ENCODE measurements at places on chromosomes 7 and 10.

GRCh38 chr10:118937226-118937625 is 92.3 kb upstream of the NANOS1 start:
- DNase-seq, result no peak

DNA sequence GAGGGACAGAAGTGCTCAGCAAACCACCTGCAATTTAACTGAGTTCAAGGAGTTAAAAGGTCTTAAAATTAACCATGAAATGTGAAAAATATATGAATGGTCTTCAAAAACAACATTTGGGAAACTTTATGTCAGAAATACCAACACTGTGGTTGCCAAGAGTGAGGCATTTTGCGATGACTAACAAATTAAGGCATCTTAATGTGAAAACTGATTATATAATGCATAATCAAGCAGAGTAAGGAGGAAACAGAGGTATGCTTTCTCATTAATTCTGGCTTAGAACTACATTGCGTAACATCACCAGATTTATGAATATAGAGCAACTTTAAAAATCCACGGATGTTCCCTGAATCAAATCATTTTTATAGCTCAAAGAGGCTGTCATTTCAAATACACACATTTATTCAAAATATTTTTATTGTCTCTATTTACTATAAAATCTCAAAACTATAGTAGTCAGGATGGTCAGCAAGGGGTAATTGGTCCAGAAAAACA is 335.5 kb downstream of the LRRTM3 start:
- DNase-seq, result peak; percentile 12

DNA sequence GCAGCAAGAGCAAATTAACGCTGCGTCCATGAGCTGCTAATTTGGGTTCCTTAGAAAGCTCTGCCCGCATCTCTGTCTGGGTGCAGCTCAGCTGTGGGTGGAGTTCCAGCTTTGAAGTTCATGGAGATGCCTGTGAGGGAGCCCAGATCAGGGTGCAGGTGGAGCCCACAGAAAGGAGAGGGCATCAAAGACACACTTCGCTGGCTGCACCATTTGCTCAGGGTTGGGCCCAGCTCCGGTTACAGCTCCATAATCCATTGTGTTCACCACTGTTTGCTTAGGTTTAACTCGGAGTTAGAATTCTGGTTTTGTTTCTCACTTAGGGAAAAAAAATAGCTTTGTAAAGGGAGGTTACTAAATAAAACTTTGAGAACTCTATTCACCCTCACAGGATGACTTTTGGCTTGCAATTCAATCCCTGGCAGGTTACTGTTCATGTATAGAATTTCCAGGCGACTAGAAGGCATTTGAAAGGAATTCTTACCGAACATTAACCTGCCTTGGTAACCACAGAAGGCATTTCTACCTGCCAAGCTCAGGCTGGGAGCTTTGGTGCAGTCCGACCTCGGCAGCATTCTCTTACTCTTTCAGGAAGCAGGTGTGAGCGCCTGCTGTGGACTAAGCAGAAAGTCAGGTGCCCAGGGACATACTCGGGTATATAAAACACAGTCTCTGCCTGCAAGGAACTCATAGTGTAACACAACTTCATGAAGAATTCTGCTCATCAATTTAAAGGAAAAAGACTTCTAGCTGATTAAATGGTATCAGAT is 179.5 kb upstream of the RNF32 start:
- DNase-seq, result no peak

GRCh38 chr7:27453702-27454405 is 208.8 kb downstream of the HIBADH start:
- no peak for DNase-seq

DNA sequence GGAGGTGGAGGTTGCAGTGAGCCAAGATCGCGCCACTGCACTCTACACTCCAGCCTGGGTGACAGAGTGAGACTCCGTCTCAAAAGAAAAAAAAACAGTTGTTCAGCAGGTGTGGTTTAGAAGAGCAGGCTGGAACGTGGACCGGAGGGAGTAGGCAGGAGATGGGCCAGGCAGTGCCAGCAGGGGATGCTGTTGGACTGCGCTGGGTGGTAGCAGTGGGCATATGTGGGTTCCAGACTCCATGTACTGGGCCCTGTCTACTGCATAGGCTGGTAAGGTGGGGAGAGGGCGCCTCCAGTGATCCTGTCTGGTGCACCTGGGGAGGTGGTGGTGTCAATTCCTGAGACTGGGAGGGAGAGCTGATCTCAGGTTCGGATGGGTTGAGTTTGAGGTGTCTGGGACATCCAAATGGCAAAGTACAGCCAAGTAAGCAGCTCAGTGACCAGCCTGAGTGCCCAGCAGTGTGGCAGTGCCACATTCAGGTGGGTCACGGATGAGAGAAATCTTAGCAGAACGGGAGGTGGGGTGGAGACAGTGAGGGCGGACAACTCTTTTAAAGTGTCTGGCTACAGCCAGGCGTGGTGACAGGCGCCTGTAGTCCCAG is 25.9 kb downstream of the SFXN4 start:
- DNase-seq, result no peak

- DNase-seq, result no peak
Measured at GRCh38 chr10:29908962-29909361, 150.4 kb downstream of the JCAD start.

DNA sequence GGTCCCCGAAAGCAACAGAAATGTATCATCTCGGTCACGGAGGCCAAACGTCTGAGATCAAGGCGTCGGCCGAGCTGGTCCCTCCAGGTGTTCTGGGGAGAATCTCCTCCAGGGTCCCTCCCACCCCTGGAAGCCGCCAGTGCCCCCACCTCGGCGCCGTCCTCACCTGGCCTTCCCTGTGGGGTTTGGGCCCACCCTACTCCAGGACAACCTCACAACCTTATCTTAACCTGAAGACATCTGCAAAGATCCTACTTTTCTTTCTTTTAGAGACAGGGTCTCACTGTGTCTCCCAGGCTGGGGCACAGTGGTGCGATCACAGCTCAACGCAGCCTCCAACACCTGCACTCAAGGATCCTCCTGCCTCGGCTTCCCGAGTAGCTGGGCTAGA is 33.4 kb downstream of the ADAP1 start:
- DNase-seq, result no peak

DNA sequence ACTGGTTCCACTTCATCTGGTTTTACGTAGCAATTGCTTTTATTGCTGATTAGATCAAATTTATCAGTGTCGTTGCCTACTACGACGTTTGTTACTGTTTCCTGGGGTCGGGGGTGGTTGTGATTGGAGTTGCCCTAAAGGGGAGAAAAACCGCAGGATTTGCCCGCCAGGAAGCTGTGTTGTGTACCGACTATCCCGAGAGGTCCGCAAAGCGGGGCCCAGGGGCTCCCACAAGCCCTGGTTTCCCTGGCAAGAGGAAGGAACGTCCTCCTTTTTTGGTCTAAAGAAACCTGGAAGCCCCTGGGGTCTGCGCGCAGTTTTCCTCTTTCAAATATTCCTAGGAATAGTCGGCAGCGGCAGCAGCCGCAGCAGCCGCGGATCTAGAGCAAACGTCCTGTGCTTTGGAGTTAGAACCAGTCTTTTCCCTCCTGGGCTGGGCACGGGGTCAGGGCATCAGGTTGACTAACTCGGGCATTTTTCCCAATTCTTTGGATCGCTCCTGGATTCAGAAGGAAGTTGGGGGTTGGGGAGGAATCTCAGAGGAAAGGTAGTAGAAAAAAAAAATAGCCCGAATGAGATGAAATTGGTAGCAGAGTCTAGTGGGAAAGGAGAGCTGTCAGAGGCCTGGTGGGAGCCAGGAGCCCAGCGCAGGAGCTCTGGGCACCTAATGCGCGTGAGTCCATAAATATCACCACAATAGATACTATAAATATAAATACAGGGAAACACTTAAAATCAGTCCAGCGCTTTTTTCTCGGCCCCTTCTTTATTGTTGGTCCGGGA is 4.6 kb downstream of the VAX1 start:
- no peak for DNase-seq

DNA sequence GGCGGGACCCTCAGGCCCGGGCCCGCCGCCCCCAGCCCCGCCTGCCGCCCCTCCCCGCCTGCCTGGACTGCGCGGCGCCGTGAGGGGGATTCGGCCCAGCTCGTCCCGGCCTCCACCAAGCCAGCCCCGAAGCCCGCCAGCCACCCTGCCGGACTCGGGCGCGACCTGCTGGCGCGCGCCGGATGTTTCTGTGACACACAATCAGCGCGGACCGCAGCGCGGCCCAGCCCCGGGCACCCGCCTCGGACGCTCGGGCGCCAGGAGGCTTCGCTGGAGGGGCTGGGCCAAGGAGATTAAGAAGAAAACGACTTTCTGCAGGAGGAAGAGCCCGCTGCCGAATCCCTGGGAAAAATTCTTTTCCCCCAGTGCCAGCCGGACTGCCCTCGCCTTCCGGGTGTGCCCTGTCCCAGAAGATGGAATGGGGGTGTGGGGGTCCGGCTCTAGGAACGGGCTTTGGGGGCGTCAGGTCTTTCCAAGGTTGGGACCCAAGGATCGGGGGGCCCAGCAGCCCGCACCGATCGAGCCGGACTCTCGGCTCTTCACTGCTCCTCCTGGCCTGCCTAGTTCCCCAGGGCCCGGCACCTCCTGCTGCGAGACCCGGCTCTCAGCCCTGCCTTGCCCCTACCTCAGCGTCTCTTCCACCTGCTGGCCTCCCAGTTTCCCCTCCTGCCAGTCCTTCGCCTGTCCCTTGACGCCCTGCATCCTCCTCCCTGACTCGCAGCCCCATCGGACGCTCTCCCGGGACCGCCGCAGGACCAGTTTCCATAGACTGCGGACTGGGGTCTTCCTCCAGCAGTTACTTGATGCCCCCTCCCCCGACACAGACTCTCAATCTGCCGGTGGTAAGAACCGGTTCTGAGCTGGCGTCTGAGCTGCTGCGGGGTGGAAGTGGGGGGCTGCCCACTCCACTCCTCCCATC is 82.7 kb downstream of the PAX2 start:
- no peak for DNase-seq

Data from astrocyte of the cerebellum (primary cell).